Tibial nerve (tissue), 4 donors: ENCODE measurements at places on chromosomes 13 and 19.

- DNase-seq: no peak
Measured at GRCh38 chr13:105193026-105193425, 1342.4 kb downstream of the EFNB2 start.

GRCh38 chr13:37144661-37145060 lies 39.2 kb upstream of the CSNK1A1L start:
- DNase-seq: no peak

DNA sequence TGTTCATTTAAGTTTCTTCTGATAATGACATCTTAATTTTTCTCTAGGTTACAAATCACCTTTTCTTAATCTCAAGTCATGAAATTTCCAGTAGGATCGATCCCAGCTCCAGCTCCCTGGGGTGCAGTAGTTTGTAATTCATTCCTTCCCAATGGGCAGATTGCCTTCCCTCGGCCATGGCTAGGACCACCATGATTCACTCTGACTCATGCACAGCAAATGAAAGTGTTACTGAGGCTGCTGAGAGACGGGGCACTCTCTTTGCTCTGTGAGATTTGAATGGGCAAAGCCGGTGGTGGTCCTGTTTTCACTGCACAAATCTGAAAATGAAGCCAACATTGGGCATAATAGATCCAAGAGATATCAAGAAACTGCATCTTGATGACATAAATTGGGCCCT lies 202.8 kb upstream of the IRS2 start:
- no peak for DNase-seq

GRCh38 chr19:13146763-13147563 lies 3.2 kb downstream of the STX10 start:
- no peak for DNase-seq

DNA sequence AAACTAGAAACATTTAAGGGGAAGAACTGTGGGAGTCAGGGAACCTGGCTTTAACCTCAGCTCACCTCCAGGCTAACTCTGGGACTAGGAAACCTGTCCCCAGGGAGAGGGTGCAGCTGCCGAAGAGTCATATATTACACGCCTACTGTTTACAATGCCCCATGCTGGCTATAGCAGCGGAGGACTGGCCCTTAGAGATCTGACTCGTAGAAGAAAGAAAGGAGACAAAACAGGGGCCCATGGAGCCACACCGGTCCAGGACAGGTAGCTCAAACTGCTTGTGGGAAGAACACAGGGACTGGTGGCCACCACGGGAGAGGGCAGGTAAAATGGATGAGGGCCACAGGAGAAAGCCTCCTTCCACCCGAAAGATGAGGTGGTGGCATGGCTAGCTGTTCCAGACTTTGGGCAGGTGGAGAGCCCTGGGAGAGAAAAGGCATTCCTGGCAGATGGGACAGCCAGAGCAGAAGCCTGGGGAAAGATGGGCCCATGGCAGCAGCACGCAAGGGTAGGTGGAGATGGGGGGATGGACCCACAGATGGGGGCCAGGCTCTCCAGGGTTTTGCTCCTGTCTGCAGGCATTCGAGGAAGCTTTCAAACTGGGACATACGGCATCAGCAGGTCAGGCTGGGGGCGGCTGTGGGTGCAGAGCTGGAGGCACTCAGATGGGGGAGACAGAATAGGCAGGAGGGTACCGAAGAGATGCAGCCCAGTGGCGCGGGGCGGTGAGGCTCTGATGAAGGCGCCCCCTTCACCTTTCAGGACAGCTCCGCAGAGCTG lies 69.5 kb downstream of the LATS2 start:
- no peak for DNase-seq

- no peak for DNase-seq
Measured at GRCh38 chr19:478976-479375, 17.3 kb upstream of the MADCAM1 start.

DNA sequence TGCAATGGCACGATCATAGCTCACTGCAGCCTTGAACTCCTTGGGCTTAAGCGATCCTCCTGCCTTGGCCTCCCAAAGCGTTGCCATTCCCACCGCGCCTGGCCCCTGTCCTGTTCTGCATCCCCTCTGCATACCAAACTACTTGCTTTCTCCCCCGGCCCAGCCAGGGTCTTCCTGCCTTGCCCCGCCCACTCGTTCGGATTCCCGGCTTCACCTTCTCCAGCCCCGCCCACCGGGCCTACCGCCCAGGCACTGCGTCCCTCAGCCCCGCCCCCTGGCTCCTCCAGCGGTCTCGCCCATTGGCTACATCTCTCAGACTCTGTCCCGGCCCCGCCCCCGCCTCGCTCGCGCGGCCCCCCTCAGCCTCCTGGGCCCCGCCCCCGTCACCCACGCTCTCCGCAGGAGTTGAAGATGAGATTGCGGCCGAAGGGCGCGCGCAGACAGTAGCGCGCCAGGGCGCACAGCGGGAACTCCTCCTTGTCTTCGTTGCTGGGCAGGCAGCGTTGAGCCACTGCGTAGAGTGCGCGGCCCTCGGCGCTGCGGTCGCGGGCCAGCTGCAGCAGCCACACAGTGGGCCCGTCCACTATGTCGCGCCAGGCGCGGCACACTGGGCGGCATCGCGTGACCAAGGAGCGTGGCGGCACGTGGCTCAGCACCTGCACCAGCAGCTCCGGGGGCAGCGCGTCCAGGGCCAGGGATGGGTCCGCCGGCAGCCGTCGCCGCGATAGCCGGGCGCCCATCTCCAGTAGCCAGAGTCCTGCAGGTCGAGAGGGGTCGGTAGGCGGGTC lies 19.0 kb downstream of the MRPS12 start:
- peak; percentile 57 for DNase-seq

GRCh38 chr13:84962141-84962750 lies 837.0 kb downstream of the SLITRK6 start:
- no peak for DNase-seq

DNA sequence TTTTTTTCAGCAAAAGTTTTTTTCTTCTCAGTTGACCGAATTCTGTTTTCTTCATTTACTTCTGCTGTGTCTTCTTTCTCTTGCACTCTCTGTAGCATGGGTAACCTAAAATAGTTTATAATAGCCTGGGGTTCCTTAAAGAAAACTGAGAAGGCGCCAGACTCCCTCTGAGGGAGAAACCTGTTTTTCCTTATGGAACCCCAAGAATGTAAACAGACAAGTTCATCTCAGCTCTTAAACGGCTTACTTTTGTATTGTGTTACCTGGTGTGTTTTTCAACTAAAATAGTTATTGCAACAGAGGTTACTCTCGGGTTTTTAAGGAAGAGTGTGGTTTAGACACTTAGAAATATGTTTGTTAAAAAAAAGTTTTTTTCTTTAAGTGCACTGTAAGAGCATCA lies 23.8 kb upstream of the TM9SF2 start:
- DNase-seq: no peak

GRCh38 chr19:19139876-19140229 lies 1.6 kb upstream of the TMEM161A start:
- no peak for DNase-seq

- no peak for DNase-seq
Measured at GRCh38 chr19:3249408-3249807, 24.9 kb downstream of the CELF5 start.

- DNase-seq: peak; percentile 33
Measured at GRCh38 chr19:7705387-7706187, 3.7 kb upstream of the FCER2 start.

DNA sequence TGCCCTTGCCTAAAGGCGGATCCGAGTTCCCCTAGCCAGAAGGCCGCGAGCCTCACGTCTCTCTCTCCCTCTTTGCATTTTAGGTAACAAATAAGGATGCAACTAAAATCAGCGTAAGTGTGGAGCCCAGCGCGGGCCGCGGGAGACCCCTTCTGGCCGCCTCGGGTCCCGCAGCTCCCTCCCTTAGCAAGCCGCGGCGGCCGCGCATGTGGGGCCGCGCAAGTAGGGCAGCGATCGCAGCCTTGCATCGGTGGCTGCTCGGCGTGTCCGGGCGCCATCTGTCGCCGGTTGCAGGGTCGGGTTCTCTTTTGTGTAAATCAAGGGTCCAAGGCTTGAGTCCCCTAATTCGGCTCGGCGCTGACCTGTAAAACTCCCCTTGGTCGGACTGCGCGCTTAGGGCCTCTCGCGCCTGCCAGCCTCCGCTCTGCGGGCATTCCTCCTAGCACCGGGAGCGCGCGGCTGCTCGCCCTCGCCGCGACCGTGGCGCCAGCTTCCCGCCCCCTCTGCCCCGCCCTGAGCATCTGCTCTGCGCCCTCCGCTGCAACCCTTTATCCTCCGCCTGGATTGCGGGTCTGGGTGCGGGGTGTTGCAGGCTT lies 2.7 kb downstream of the VSTM2B start:
- peak; percentile 39 for DNase-seq

DNA sequence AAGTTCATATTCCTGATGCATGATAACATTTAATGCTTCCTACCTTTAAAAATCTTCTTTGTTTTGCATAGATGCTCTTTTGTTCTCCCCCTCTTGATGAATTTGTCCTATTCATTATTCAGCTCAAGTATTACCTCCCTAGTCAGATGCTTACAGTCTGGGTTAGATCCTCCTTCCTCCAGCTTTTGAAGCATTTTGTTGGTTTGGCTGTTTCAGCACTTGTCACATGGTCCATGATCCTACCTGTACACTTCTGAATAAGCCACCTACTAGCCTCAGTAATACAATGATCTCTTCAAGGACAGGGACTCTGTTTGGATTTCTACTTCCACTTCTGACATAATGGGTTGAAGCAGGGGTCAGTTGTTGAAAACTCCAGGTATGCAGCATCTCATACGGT lies 37.4 kb downstream of the N4BP2L1 start:
- DNase-seq: no peak

DNA sequence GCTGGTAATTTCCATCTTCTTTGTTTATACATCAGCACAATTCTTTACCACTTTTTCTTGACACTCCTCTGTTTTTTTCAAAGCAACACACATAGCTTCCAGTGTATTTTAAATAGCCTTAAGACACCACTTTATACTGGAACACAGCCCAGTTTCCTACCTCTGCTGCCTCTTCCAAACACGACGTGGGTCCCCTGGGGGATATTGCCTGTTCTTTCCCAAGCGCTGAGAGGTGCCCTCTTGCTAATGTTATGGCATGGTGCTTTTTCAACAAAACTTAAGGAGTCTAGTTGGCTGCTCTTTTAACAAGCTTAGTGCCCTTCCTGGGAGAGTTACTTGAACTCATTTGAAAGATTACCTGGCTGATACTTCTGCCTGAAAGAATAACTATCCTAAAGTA lies 112.7 kb downstream of the OLFM4 start:
- no peak for DNase-seq

DNA sequence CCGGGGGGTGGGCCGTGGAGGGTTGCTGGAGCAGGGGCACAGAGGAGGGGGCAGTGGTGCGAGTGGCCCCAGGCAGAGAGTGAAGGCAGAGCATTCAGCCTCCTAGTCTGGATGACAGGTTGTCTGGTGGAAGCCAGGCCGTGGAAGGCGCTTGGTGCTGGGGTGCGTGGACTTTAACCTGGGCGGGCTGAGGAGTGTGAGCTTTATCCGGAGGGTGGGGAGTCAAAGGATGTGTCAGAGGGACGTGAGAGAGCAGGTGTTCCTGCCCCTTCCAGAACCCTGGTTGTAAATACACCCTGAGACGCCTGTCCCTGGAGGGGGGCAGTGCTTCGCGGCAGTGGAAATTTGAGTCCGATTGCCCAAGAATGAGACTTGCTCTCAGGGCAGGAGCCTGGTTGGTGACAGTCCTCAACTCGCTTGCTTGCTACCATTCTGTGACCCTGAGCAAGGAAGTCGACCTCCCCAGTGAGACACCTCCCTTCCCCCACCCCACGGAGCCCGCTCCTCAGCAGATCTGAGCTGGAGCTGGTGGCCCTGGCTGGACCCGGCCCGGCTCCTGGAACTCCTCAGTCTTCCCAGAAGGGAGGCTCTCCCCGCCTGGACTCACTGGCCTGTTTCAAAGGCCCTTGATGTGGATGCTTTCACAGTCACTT lies 2.3 kb downstream of the SPPL2B start:
- DNase-seq: no peak

GRCh38 chr13:20983386-20983785 lies 78.0 kb downstream of the LATS2 start:
- DNase-seq: no peak

- no peak for DNase-seq
Measured at GRCh38 chr19:46495786-46496099, at the start of gene PNMA8B. Gene PNMA8B (minus strand): TSS chr19:46495867. CDS start chr19:46495465, 402 bp downstream.

- DNase-seq: no peak
Measured at GRCh38 chr13:60261432-60262351, 98.0 kb upstream of the DIAPH3 start.

GRCh38 chr19:954672-955494 lies 29.0 kb downstream of the ARID3A start:
- DNase-seq: no peak

GRCh38 chr19:30481823-30482222 lies 109.6 kb downstream of the ZNF536 start:
- no peak for DNase-seq

- DNase-seq: no peak
Measured at GRCh38 chr19:39926170-39926760, 8.2 kb downstream of the FCGBP start.

GRCh38 chr19:48122421-48122820 lies 11.8 kb upstream of the PLA2G4C start:
- DNase-seq: no peak

GRCh38 chr19:10037367-10037766 lies 24.1 kb downstream of the RDH8 start:
- no peak for DNase-seq

GRCh38 chr13:61215601-61216000 lies 200.0 kb downstream of the PCDH20 start:
- no peak for DNase-seq

GRCh38 chr13:96700657-96701056 lies 293.6 kb downstream of the OXGR1 start:
- DNase-seq: no peak

- no peak for DNase-seq
Measured at GRCh38 chr13:110028311-110028710, 241.9 kb upstream of the IRS2 start.

DNA sequence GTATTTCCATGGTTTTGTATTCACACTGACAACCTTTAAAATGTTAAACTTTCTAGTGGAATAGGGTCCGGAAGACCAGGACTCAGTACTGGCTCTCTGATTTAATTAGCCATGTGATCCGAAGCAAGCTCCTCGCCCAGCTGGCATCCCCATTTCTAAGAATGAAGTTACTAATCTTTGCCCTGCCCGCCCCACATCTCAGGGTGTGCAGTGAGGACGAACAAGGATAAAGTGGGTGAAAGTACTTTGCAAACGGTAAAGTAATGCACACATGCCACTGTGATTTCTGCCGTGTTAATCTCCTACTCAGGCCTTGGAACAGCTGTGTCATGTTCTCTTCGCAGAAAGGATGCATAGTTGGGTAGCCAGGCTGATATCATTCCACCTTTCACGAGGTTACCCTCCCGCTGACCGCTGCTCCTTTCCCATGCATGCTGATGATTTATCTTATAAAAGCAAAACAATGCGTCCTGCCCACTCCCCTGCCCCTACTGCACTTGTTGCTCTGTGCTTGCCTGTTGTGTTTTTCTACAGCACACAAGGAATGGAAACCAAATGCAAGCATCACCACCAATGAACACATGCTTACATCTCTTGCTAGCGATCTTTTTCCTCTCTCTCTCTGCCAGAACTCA lies 539.0 kb downstream of the EFNB2 start:
- no peak for DNase-seq
